ENCODE measurements at places on chromosomes 1 and 21.

DNA sequence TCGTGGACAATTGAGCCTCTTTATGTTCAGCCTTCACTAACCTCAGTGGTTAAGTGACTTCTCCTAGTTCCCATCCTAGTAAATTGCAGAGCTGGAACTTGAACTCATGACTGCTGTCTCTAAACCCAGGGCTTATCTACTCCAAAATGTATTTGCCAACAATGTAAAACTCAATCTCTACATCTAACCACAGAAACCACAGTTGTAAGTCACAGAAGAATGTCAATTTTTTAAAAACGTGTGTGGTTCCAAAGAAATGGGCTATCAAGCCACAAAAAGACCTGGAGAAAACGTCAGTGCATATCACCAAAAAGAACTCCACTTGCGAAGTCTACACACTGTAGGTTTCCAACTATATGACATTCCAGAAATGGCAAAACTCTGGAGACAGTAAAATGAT lies 172.6 kb upstream of the HMCN1 start:
- no peak for DNase-seq
- H3K27me3 ChIP-seq: no peaks in the 10 kb centered on the region
- no peak overlapping the region for H3K27ac ChIP-seq

- H3K4me3 ChIP-seq: no peak overlapping the region
- peaks cover 37% of the 10 kb centered on the region for H3K4me1 ChIP-seq
- H3K27ac ChIP-seq: peak overlapping the region; percentile 80
- DNase-seq: no peak
Observed at GRCh38 chr1:183565261-183565660, 25.0 kb downstream of the NCF2 start.

- no peaks in the 10 kb centered on the region for H3K27me3 ChIP-seq
- DNase-seq: no peak
- H3K36me3 ChIP-seq: no peaks in the 10 kb centered on the region
- H3K27ac ChIP-seq: no peak overlapping the region
- H3K4me1 ChIP-seq: no peaks in the 10 kb centered on the region
- H3K4me3 ChIP-seq: no peak overlapping the region
Observed at GRCh38 chr1:185834371-185834905, 100.2 kb downstream of the HMCN1 start.

- no peaks in the 10 kb centered on the region for H3K27me3 ChIP-seq
- no peak overlapping the region for H3K27ac ChIP-seq
- no peak for DNase-seq
- no peak overlapping the region for H3K4me3 ChIP-seq
- no peaks in the 10 kb centered on the region for H3K36me3 ChIP-seq
Observed at GRCh38 chr1:26181586-26182382, 4.5 kb downstream of the CNKSR1 start.

DNA sequence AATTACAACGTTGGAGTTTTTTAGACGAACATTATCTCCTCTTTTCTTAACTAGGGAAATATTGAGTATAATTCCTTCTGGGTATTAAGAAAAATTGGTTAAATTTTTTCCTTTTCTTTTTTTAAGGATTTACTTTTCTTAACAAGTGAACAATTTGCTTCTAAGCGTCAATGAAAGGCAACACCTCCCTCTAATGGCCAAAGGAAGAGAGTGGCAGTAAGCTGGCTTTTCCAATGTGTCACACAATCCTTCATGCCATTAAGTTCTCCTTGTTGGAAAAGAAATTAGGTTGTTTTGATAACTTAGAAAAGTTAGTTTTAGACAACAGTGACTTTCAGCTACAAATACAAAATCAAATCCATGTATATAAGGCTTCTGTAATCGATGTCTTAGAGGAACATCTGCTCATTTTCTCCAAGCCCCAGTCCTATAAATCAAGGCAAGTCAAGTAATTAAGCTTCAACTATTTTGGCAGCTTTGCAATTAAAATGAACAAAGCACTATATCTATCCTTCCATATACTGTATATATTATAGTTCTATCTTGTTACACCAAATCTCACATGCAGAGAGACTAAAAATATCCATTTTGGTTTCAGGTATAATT lies 62.8 kb downstream of the EDEM3 start:
- DNase-seq: no peak
- H3K36me3 ChIP-seq: peaks cover 61% of the 10 kb centered on the region
- H3K27me3 ChIP-seq: no peaks in the 10 kb centered on the region
- no peak overlapping the region for H3K4me3 ChIP-seq

GRCh38 chr1:118485757-118486156 lies 300.7 kb upstream of the SPAG17 start:
- no peaks in the 10 kb centered on the region for H3K4me1 ChIP-seq
- no peaks in the 10 kb centered on the region for H3K27me3 ChIP-seq
- H3K27ac ChIP-seq: no peak overlapping the region
- H3K4me3 ChIP-seq: no peak overlapping the region

DNA sequence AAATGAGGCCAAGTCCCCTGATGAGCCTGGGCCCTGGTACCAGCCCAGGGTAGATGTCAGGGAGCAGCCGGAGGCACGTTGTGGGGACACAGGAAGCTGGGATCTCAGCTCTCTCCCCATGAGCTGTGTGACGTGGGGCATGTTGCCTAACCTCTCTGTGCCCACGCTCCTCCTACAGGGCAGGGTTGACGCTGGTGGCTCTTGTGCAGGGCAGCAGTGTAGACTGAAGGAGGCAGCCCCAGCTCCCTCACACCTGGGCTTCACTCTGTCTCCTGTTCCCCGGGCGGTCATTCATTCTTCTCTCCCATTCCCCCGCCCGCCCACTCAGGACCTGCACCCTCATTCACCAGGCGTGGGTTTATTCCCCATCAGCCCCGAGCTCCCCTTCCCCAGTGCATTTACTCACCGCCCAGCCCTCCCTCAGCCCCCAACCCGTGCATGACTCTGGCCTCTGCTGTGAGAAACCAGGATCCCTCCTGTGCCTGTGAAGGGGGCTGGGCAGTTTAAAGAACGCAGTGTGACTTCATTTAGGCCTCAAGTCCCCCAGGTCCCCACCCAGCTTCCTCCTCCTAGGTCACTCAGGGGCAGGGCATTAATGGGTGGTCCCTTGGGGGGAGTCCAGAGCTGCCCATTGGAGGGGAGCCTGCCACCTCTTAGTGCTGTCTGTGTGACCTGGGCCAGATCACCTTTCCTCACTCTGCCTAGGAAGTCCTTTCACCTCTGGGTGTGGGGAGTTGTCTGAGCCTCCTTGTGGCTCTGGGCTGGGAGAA lies 285.7 kb downstream of the PTPRU start:
- H3K4me3 ChIP-seq: no peak overlapping the region
- no peaks in the 10 kb centered on the region for H3K27me3 ChIP-seq
- no peak for DNase-seq
- no peak overlapping the region for H3K27ac ChIP-seq

DNA sequence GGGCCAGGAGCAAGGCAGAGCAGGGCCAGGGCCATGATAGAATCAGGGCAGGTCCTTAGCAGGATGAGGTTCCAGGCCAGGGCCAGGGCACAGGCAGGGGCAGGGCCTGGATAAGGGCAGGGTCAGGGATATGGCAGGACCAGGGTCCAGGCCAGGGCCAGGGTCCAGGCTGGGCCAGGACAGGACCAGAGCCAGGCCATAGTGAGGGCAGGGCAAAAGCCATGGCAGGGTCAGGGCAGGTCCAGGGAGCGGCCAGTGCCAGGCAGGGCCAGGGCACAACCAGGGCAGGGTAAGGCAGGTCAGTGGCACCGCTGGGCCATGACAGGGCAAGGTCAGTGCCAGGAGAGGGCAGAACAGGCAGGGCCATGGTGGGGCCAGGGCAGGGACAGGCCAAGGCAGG lies 152.2 kb downstream of the LIPI start:
- no peak overlapping the region for H3K27ac ChIP-seq
- H3K36me3 ChIP-seq: no peaks in the 10 kb centered on the region
- H3K27me3 ChIP-seq: no peaks in the 10 kb centered on the region

DNA sequence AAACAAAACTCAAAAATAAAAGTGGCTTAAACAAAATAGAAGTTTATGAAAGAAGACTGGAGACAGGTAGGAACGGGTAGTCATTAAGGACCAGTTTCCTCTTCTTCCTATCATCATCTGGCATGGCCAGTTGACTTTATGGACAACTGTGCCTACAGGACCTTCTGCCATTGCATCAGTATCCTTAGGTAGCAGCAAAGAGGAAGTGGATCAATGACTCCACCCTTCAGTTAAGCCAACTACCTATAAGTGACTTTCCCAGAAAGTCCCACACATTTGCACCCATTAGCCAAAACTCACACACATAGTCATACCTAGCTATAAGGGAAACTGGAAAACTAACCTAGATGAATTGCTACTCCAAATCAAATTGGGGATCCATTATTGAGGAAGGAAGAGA lies 51.7 kb downstream of the RASAL2 start:
- no peak overlapping the region for H3K4me3 ChIP-seq
- no peaks in the 10 kb centered on the region for H3K4me1 ChIP-seq
- no peaks in the 10 kb centered on the region for H3K36me3 ChIP-seq
- no peak overlapping the region for H3K27ac ChIP-seq
- DNase-seq: no peak

DNA sequence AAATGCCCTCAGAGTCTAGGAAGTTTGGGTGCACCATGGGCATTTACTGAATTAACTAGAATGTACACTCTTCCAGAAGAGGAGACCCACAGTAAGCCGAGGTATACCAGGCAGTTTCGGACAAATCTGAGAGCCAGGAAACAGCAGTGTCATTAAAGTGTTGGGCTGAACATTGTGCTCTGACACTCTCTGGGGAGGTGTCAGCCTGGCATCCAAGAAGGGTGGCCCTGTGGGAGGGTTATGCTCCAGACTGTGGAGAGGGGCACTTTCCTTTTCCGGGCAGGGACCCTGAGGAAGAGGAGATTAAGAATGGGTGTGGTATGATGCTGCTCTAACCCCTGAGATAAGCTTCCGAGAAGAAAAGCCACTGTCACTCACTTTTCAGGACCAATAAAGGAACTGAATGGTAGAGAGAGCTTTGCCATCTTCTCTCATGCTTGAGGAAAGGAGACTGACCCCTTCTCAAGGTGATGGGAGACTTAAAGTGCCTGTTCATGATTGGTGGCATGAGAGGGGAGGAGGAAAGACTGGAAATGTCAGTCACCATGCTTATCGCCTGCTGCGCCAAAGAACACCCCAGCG lies 98.2 kb downstream of the UCK2 start:
- peaks cover 3% of the 10 kb centered on the region for H3K27me3 ChIP-seq
- H3K4me1 ChIP-seq: no peaks in the 10 kb centered on the region
- H3K36me3 ChIP-seq: no peaks in the 10 kb centered on the region
- no peak for DNase-seq
- no peak overlapping the region for H3K4me3 ChIP-seq
- no peak overlapping the region for H3K27ac ChIP-seq

DNA sequence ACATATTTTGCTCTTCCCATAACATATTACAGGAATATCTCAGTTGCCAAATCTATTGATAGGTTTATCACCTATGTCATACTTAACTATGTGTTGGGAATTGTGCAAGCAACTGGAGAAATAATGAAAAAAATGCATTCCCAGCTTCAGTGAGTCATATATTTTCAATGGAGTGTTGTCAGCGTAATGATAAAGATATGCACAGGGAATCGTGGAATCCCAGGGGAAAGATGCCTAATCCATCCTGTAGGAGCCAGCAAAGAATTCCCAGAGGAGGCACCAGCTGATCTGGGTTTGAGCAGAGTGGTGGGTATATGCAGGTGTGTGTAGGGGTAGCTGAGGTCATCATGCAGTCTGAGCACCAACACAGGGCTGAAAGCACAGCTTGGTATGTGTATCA lies 213.3 kb upstream of the DAB1 start:
- no peaks in the 10 kb centered on the region for H3K36me3 ChIP-seq
- H3K4me1 ChIP-seq: no peaks in the 10 kb centered on the region
- no peak overlapping the region for H3K27ac ChIP-seq

DNA sequence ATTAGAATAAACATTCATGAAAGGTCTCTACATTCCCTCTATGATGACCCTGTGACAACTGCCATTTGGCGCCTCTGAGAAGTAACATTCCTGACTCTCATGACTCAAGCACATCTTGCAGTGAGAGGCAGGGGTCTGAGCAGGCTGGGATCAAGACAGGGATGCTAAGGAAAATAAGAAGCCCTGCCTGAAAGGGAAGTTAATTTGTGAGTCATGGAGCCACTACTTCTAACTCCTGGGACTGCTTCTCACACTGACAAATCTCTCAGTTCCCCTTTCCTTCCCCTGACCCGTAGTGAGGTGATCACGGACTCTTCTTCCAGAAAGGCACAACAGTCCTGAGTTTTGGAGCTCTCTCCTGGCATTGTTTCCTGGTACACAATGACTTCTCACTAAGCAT lies 231.9 kb downstream of the TNR start:
- H3K36me3 ChIP-seq: no peaks in the 10 kb centered on the region
- H3K4me1 ChIP-seq: no peaks in the 10 kb centered on the region
- peaks cover 2% of the 10 kb centered on the region for H3K27me3 ChIP-seq
- peak; percentile 68 for DNase-seq

DNA sequence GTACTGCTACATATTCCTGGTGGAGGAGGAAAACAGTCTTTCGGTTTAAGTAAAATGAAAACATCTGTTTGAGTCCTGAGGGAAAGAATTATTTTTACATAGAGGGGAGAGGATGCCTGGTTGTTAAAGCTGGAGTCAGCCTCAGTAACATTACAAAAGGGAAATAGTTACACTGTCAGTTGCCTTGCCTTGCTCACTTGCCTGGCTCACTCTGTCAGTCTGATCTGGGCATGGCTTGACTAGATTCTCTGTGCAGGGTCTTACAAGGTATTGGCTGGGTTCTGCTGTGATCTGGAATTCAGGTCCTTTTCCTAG lies 8.4 kb upstream of the UBE2U start:
- no peak for DNase-seq
- H3K36me3 ChIP-seq: no peaks in the 10 kb centered on the region
- no peak overlapping the region for H3K4me3 ChIP-seq
- no peaks in the 10 kb centered on the region for H3K27me3 ChIP-seq
- no peak overlapping the region for H3K27ac ChIP-seq

GRCh38 chr1:36486439-36487335 lies 4.0 kb upstream of the CSF3R start:
- DNase-seq: peak; percentile 96
- peaks cover 67% of the 10 kb centered on the region for H3K4me1 ChIP-seq
- H3K4me3 ChIP-seq: peak overlapping the region; percentile 64

DNA sequence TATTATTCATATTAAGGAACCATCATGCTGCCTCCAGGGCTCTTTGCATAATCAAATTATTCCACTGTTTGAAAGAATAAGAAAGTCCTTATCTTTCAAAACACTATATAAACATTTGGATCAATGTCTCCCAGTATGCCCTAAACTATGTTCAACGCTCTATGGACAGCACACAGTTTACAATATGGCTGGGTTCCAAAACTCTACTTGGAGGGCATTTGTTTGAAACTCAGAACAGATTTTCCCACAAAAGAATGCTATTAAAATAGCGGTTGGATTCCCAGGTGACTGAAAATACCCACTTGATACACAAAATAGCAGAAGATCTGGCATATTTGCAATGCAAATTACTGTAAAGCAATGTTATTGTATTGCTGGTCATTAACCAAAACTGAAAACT lies 3.2 kb downstream of the HAO2 start:
- DNase-seq: no peak
- no peaks in the 10 kb centered on the region for H3K27me3 ChIP-seq
- H3K27ac ChIP-seq: no peak overlapping the region
- no peaks in the 10 kb centered on the region for H3K4me1 ChIP-seq
- H3K4me3 ChIP-seq: no peak overlapping the region
- H3K36me3 ChIP-seq: no peaks in the 10 kb centered on the region

All from CD14-positive monocyte (primary cell).